ENCODE measurements at places on chromosomes 6 and 20.

GRCh38 chr6:11486486-11486885 lies 51.1 kb upstream of the TMEM170B start:
- DNase-seq: no peak

- no peak for DNase-seq
These were observed 10.8 kb downstream of the MOXD1 start for GRCh38 chr6:132390451-132390850.

- DNase-seq: no peak
These were observed 43.5 kb downstream of the HFE start for GRCh38 chr6:26130581-26131249.

DNA sequence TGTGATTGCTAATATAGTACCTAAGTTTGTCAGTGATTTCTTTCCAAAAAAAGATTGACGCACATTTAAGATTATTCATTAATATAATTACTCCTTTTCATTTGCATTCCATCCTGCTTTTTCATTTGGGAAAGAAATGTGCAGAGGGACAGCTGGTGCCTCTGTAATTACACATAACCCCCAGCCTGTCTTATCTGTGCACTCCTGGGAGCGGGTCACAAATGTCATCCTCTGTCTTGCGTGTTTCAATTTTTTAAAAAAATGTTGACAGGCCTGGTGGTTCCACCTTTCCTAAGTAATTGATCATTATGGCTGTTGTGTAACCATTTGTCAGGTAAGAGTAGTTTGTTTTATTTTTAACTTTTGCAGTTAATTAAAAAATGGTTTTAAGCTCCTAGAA lies 92.7 kb downstream of the SLX4IP start:
- DNase-seq: no peak

DNA sequence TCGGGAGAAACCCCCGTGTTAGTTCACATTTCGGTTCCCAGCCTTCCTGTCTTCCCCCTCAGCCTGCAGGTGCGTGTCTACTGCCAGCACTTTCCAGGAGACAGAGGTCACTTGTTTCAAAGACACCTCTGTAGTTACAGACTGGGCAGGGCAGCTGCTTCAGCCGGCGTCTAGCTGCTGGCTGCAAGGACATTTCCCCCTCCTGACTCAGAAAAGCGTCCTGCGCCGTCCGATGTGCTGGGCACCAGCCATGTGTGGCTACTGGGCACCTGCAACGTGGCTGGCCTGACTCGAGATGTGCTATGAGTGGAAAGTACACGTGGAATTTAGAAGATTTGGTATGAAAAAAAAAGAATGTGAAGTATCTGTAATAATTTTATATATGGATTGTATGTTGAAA lies 37.6 kb downstream of the RRBP1 start:
- no peak for DNase-seq

DNA sequence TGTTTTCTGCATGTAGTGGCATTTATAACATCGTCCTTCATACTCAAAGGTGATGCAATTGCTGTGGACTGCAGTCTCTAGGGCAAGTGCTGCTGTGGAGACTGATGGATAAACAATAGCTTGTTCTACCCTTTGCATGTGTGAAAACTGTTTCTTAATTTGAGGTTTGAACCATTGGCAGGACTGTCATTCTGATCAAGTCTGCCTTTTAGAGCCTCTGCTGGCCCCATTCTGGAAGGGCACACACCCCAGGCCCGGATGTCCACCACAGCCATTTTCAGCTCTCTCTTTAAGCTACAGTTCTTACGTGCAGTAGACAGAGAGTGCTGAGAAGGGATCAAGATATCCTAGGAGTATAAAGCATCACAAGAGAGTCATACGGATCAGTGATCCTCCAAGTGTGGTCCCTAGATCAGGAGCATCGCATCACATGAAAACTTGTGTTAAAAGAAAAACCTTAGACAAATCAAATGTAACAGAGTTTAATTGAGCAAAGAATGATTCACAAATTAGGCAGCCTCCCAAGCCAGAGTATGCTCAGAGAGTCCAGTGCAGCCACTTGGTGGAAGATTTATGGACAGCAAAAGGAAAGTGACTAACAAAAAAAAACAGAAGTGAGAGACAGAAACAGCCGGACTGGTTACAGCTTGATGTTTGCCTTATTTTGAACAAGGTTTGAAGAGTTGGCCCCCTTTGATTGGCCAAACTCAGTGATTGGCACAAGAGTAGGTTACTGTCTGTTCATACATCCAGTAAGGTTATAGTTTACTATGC lies 52.0 kb downstream of the FRK start:
- DNase-seq: no peak

DNA sequence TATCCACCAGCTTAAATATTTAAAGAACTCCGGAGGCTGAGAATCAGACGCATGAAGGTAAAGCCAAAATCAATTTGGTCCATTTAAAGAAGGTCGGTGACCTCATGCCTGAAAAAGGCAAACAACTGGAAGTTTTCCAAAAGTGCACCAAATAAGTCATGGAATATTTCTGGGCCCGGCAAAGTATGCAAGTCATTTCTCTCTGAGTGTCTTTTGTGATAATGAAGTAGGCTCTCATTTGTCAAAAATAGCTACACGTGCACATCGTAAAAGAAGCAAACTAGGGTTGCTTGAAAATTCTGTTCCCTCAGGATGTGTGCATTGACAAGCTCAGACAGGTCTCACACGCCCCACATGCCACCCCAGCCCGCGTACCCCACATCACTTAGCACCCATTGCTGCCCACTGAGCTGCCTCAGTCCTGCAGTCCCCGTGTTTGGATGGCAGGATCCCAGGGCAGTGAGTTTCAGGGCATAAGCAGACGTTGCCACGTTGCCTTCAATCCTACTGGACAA lies 20.5 kb upstream of the PYGB start:
- DNase-seq: no peak

- no peak for DNase-seq
These were observed 152.1 kb upstream of the RALGAPA2 start for GRCh38 chr20:20864351-20865096.

DNA sequence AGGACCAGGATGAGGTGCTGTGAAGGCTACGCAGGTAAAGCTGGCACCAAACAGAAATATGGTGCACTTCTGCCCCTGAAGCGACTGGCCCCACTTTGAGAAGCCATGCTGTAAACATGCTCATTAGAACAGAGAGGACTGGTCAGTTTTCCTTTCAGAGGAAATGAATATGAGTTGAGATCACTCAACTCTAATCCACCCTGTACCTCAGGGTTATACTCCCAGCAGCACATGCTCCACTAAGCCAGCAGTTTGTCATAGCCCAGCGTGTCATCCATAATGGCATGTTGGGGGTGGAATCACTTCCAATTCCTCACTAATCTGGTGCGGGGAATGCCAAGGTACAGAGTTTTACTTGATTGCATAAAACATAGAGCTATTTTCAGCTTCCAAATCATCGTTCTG lies 98.1 kb downstream of the HIVEP2 start:
- no peak for DNase-seq

- no peak for DNase-seq
These were observed 545.4 kb downstream of the ADGRB3 start for GRCh38 chr6:69180361-69181067.

DNA sequence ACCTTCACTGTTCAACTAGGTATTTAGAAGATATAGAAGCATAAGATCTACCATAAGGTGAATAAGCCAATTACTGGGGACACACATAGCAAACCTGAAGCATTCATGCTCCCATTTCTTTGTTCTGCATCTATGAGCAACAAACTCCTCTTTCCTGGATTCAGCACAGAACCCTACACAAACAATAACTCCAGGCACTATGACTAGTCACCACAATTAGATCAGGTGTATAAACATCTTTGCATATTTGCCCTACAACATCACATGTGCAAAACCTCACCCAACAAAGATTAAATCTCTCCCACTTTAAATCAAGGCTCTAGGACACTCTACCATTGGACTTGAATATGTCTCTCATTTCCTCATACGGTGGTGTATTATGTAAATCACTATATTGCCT lies 652.3 kb downstream of the EPHA7 start:
- DNase-seq: no peak

- no peak for DNase-seq
These were observed 171.4 kb downstream of the ZFAND3 start for GRCh38 chr6:37990762-37991525.

DNA sequence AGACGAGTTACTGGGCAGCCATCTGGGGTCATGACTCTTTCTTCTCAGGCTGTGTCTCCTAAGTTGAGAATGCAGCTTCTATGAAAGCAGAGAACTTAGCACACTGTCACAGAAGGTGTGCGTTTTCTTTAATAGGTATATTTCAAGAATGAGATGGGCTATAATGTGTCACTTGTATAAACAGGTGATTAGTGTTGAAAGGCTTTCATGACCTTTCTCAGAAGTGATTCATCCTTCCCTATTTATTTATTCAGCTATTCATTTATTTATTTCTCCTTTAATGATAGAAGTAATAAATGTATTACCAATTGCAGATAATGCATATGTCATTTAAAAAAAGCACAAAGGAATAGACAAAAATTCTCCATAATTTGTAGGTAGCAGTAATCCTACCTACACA lies 157.2 kb upstream of the COL21A1 start:
- DNase-seq: no peak

DNA sequence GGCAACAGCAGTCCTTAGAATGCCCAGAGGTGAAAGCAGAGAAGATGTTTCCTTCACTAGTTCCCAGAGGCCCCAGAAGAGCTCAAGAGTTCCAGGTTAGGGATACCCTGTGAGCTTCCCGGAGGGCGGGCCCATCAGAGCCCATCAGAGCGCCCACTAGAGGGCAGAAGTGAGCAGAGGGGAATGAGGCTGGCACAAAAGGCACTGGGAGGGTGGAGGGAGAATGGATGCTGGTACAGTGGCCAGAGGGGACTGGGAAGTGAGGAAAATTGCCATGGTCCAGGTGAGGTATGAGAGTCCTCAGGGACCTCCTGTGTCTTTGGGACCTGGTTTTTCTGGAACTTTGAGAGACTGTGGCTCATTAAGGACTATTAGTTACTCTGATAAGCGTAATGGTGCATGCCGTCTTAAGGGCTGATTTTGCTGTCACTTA lies 57.3 kb downstream of the LINC00237 start:
- no peak for DNase-seq
